ENCODE measurements at places on chromosomes 1 and 21.

GRCh38 chr1:25427696-25428095 lies 3.0 kb upstream of the MACO1 start:
- no peak for DNase-seq

DNA sequence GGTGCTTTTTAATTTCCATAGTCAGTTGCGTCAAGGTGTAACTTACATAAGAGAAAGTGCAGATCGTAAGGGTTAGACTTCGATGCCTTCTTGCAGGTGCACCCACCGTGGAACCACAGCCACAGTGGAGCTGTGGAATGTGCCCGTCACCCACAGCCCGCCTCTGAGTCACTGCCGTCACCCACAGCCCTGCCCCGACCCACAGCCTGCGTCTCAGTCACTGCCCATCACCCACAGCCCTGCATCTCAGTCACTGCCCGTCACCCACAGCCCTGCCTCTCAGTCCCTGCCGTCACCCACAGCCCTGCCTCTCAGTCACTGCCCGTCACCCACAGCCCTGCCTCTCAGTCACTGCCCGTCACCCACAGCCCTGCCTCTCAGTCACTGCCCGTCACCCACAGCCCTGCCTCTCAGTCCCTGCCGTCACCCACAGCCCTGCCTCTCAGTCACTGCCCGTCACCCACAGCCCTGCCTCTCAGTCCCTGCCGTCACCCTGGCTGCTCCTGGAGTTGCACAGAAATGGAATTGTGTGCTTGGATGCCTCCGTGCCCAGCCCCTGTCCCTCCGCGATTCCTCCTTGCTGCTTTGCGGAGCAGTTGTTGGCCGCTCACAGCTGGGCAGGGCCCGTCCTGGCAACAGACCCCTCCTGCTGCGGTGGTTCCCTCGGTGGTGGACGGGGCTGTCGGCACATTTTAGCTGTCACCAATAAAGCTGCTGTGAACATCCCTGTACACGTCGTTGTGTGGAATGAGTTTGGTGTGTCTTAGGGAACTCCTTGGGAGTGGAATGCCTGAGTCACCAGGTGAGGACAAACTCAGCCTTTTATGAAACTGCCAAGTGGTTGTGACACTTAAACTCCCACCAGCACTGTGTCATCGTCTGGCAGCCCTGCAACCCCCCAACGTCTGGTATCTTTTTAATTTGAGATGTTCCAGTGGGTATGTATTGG lies 44.9 kb upstream of the COL6A2 start:
- DNase-seq = peak; percentile 95

GRCh38 chr1:7752512-7753417 lies 18.3 kb upstream of the VAMP3 start:
- DNase-seq = peak; percentile 63

- DNase-seq = no peak
Observed at GRCh38 chr1:154418062-154418921, 13.1 kb downstream of the IL6R start.

- peak; percentile 70 for DNase-seq
Observed at GRCh38 chr1:99650773-99651437, 5.0 kb downstream of the PALMD start.

GRCh38 chr1:50189369-50189768 lies 80.6 kb downstream of the ELAVL4 start:
- DNase-seq = no peak

- no peak for DNase-seq
Observed at GRCh38 chr21:38272215-38272614, 15.4 kb downstream of the KCNJ15 start.

GRCh38 chr1:40432644-40433390 lies 17.5 kb upstream of the ZFP69B start:
- DNase-seq = peak; percentile 60

- DNase-seq = peak; percentile 86
Observed at GRCh38 chr1:100530880-100531487, 7.0 kb upstream of the GPR88 start.

DNA sequence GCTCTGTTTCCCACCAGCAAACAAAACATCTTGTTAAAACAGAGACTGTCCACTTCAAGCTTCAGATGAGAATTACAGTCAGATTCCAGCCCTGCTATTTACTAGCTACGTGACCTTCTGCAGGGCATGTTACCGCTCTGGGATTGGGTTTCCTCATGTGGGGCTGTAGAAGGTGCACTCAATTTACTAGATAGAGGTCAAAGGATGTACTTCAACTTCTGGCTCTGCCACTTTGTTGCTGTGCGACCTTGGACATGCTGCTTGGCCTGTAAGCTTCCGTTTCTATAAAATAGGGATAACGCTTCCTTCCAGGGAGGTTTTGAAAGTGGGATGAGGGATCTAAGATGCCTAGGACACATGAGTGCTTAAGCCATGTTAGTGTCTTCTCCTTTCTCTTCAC lies 46.0 kb upstream of the LRIG2 start:
- DNase-seq = no peak

- DNase-seq = no peak
Observed at GRCh38 chr1:221164029-221164428, 284.8 kb downstream of the HLX start.

GRCh38 chr1:201970334-201971159 lies 11.9 kb upstream of the RNPEP start:
- peak; percentile 43 for DNase-seq

- DNase-seq = no peak
Observed at GRCh38 chr1:21645550-21645949, 23.6 kb downstream of the RAP1GAP start.

- DNase-seq = no peak
Observed at GRCh38 chr1:26337625-26338024, 16.3 kb downstream of the CRYBG2 start.

- DNase-seq = peak; percentile 5
Observed at GRCh38 chr1:210754878-210755665, 378.9 kb downstream of the KCNH1 start.

GRCh38 chr21:14737284-14737691 lies 191.2 kb upstream of the SAMSN1 start:
- DNase-seq = no peak

DNA sequence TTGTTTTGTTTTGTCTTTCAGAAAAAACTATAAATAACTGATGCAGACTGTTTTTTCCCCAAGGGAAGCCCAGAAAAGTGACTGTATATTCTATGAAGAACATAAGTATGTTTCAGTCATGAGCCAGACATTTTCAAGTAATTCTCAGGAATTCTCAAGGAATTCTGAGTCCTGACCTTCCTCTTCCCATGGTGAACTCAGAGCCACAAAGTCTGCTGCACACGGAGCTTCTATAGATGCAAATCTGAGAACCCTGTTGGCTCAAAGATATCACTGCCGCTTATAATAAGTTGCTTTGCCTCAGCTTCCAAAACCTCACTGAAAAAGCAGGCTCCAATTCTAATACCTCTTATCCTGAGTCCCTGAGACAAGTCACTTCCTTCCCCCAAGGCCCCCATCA lies 418.5 kb upstream of the RUNX1 start:
- DNase-seq = peak; percentile 70

Data from AG10803 (cell line).